Stimulated activated CD4-positive, alpha-beta T cell treated with anti-CD3 and anti-CD28 coated beads, Interleukin-12 subunit alpha, Interleukin-12 subunit beta, amount 100 ng/mL, for 4 hours (primary cell): ENCODE measurements at places on chromosomes 2 and 18.

GRCh38 chr2:159921752-159922404, 123.9 kb upstream of the CD302 start:
- peak; percentile 78 for DNase-seq

DNA sequence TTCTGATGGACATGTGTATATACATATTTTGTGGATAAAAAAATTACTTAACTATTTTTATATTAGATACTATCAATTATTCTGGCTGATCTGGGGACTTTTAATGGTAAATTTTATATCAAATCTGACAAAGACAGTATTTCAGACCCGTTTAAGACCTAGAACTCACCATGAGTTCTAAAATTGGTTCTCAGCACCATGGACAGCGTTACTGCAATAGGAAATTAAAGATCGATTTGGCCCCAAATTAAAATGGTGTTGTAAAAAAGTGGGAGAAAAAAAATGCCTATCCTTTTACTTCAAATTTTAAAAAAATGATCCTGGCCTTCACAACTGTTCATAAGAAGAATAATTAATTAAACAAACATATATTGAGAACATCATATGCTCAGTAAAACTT, 919 bp upstream of the SCN2A start:
- DNase-seq = no peak

DNA sequence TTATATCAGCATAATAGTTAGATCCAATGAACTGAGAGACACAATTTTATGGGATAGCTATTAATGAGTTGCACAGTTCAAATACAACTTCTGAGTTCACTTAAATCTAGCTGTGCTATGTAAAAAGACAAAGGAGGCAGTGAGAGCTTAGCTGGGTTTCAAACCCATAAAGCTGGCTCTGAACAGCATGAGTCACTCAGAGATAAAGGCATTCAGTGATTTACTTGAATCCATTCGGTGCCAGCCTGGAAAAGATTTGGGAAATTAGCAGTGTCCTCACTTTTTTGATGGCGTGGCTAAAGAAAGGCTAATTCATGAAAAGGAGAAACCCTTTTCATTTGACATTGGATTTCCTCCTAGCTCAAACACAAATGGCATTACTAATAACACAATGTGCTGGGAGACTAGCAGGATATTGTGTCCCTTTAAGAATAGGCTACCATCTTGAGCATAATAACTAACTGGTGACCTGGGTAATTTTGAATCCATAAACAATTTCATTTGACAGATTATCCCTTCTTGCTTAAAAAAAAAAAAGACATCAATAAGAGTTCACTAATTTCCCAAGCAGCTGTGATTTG, 98.4 kb upstream of the NEUROD1 start:
- no peak for DNase-seq

GRCh38 chr18:49161627-49162026, 210.9 kb upstream of the SMAD7 start:
- DNase-seq = no peak

DNA sequence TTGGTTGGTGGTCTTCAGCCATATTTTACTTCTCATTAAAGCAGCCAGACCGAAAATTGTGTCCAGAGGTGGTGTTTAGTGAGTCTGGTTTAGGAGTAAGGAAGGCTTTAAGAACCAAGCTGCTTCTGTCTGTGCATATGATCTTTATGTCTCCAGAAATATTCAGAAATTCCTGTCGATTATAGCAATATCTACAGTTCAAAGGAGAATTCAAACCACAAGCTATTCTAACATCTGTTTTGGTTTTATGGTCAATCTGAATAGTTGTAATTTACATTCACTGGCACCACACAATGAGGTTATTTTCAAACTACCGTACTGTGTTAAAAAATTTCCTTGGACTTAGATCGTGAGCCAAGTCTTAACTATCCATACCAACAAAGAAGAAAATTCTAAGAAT, 11.3 kb downstream of the UPP2 start:
- DNase-seq = no peak

DNA sequence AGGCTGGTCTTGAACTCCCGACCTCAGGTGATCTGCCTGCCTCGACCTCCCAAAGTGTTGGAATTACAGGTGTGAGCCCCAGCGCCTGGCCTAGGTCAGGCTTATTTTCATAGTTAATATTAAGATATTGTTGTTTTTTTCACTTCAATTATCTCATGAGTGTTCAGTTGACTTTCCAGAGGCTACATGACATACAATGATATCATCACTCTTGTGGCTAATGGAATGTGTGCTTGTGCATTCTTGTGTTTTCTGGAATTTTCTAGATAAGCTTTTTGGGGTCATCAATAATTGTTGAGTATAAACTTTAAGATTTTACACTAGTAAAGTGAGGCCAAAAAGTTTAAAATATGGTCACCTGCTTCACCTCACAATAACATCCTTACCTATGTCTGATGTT, 180.9 kb downstream of the FIGN start:
- no peak for DNase-seq

GRCh38 chr2:74439803-74440377, 1.8 kb downstream of the RTKN start:
- DNase-seq = no peak

GRCh38 chr2:201980389-201980821, 53.2 kb upstream of the FZD7 start:
- DNase-seq = no peak

DNA sequence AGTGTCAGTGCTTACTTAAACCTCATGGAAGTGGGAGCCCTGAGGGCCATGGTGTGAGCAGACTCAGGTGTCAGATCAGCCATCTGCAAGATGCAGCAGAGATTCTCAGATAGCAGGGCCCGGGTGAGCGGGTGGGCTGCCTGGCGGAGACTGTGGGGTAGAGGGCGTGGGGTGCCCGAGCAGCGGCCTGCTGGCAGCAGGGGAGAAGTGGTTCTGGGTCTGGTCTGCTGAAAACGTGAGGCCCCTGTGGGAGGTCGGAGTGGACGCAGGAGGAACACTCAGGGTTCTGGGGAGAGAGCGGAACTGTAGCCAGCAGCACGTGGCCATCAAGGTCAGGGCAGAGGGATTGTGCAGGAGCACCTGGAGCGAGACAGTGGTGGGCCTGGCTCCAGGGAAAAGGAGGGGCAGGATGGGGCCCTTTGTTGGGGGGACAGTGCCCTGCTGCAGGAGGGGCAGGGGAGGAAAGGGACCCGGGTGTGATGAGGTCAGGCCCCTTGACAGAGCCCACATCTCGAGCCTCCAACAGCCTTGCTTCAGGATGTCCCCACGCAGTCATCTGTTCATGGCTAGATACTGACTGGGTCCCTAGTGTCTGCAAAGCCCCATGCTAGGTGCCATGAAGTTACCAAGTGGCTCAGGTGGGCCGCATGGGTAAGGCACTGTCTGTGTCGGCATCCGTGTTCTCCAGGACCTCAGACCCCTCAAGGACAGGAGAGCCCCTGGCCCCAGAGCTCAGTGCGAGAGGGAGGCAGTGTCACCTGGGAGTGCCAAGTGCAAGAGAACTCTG, 2.7 kb upstream of the ESPNL start:
- DNase-seq = no peak

DNA sequence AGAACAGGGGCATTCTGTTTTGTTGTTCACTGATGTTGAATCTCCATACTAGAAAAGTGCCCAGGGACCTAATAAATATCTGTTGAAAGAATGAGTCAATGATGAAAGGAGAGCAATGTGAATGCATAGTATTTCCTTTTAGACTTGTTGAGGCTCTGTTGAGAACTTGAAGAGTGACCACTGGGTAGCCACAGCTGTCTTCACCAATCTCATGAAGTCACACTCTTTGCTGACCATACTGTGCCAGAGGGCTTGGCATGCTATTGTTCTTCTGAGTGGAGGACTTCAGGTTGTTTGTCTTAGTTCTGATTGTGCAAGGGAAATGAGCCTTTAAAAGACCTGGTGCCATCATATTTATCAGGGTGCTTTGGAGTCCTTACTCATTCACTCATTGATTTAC, 41.6 kb upstream of the NT5C1B start:
- no peak for DNase-seq

GRCh38 chr2:69208023-69208595, 178.9 kb downstream of the GFPT1 start:
- DNase-seq = no peak

- DNase-seq = no peak
Observed at GRCh38 chr2:52112141-52112540, 1080.2 kb upstream of the NRXN1 start.

DNA sequence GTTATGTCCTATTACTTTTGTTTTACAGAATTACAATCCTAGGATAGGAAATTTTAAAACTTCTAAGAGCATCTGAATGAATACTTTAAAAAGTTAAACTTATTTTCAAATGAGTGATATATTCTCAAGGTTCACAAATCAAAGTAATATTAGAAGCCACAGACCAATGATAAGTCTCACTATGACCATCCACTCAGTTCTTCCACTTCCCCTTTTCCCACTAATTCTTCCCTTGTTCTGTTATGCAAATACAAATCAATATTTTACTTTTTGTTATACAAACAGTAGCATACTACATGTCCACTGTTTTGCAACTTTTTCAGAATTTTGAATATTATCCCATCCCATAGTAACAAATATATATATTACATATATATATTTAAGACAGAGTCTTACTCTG, 20.2 kb downstream of the USP37 start:
- DNase-seq = no peak

GRCh38 chr18:74113711-74114110, 33.9 kb downstream of the FBXO15 start:
- DNase-seq = no peak

DNA sequence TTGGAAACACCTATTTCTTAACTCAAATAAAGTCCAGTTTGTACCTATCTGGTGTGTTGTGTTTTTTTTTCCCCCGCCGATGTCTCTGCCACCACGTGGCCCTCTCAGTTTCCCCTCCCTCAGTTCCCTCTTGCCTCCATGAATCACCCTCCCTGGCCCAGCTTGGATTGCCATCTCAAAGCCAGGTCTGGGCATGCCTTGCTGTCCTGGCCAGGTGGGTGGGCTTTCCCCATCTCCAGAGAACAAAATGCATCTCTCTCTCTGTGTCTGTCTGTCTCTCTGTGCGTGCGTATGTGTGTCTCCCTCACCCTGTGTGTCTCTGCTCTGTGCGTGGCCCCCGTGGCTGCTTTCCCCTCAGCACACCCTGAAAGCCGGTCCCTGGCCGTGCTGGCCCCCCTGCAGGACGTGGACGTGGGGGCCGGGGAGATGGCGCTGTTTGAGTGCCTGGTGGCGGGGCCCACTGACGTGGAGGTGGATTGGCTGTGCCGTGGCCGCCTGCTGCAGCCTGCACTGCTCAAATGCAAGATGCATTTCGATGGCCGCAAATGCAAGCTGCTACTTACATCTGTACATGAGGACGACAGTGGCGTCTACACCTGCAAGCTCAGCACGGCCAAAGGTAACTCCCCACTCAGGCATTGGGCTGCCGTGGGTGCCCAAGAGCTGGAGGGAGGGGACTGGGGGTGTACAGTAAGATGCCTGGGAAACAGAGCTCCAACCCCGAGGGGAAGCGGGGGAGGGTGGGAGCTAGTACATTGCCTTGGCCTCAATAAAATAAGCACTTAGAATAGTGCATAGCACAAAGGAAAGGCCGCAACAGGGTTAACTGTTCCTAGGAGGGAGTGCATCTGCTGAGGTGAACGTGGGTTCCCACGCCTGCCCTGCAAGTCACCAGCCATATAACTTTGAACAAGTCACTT, 31.6 kb upstream of the GMPPA start:
- DNase-seq = no peak

DNA sequence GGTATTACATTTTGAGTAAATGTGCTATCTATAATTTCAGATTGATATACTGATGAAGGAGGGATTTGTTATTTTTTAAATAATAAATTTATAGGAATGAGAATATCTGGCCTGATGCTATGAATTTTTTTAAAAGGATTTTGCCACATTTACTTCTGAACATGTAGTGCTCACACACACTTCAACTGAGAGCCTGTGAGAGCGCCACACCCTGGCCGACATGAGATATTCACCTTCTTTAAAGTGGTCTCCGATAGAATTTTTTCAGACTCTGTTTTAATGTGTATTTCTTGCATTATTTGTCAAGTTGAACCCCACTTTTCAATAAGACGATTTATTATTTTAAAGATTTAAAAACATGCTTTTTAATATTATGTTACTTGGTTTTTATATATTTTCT, 813.3 kb downstream of the DCC start:
- no peak for DNase-seq

GRCh38 chr2:139885921-139886498, 1105.8 kb upstream of the NXPH2 start:
- DNase-seq = no peak

- no peak for DNase-seq
Observed at GRCh38 chr2:86338778-86339295, 1.4 kb upstream of the REEP1 start.

- DNase-seq = no peak
Observed at GRCh38 chr18:25729072-25729471, 361.3 kb downstream of the SS18 start.

GRCh38 chr2:12965540-12966269, 249.0 kb downstream of the TRIB2 start:
- DNase-seq = no peak

DNA sequence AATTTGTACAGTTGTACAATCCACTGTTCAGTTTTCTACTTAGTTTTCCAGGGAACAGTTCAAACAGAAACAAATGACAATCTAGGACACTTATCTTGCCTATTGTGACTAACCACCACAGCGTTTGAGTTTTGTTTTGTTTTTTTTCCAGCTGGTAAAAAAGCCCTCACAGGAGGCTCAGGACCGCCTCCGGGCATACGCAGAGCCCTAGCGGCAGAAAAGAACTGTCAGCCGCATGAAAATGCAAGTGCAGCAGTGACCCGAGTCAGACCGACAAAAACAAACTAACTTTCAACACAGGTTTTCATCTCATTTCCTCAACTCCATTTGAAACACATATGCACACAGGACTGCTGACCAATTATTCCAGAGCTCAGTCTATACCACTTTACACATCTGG, 68.6 kb downstream of the STEAP3 start:
- no peak for DNase-seq

DNA sequence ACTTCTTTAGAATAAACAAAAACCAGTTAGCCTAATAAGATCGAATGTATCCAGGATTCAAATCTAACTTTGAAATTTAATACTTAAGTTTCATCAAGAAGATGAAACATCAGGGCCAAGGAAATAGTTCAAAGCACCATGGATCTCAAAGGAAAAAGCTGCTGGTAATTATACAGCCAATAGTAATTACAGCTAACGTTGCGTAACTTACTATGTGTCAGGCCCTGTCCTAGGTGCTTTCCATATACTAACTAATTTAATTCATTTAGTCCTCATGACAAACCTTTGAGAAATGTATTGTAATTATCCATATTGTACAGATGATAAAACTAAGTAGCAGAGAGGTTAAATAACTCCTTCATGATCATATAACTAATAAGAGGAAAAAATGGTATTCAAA, 598.6 kb downstream of the NYAP2 start:
- no peak for DNase-seq

DNA sequence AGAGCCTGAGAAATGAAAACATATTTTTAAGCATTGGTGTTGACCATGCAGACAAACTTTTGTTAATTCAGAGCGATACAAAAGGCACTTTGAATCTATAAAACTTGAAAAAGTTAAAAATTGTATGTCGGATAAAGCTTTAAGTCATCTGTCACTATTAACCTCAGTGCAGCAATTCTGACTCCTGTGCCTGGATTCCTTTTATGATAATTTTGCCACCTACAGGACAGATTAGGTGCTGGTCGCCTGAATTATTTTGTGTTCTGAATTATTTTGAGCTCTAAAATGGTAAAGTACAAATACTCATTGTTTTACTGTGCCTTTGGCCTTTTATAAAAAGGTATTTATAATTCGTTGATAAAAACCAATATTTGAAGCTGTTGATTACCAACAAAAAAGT, 19.4 kb upstream of the RNF138 start:
- DNase-seq = no peak
